ENCODE measurements at places on chromosomes 16 and 17.

- DNase-seq, result no peak
Observed at GRCh38 chr17:48478224-48479013, 48.4 kb upstream of the SKAP1 start.

- DNase-seq, result no peak
Observed at GRCh38 chr16:67786491-67786890, 19.9 kb downstream of the RANBP10 start.

GRCh38 chr16:86846136-86846535 lies 267.8 kb downstream of the FOXL1 start:
- no peak for DNase-seq

DNA sequence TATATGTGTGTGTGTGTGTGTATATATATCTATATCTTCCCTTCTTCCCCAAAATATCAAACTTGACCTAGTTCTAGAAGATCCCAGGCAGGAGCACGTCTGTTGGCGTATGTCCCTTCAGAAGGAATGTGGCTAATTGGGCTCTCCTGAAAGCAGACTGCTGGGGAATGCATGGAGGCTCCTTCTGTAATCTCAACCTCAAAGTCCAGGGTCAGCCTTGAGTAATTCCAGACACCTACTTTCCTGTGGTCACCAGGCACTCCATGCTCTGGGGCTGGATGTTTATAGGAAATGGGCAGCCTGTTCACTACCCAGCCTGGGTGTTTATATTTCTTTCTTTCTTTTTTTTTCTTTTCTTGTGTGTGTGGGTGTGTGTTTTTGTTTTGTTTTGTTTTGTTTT lies 13.4 kb downstream of the BCO1 start:
- DNase-seq, result no peak

DNA sequence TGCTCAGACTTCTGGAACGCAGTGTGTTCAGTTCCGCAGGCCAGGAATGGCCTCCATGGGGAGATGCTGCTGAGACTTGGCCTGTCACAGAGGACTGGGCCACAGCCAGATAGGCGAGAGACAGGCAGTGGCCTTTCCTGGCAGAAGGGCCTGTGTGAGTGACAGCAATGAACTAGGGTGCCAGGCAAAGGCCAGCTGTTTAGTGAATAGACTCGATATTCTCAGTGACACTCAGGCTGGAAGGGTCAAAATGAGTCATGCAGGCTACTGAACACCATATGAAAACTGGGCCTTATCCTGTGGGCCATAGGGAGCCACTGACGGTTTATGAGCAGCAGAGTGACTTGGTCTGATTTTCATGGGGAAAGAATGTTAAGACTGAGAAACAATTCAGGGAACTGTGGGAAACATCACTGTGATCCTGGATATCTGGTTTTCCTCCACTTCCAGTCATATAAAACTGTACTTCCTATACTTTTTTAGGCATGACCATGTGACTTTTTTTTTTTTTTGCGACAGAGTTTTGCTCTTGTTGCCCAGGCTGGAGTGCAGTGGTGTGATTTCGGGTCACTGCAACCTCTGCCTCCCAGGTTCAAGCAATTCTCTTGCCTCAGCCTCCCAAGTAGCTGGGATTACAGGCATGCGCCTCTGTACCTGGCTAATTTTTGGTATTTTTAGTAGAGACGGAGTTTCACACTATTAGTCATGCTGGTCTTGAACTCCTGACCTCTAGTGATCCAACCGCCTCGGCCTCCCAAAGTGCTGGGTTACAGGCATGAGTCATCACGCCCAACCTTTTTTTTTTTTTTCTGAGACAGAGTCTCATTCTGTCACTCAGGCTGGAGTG lies 5.2 kb upstream of the NUBP1 start:
- no peak for DNase-seq
